HT-29 (cell line): ENCODE measurements at places on chromosomes 7 and 10. TPM values are rescaled to one million over a fixed set of nuclear protein-coding genes. Genes with fewer than 3 reads are reported as not detected.

STAG3 gene
- total RNA-seq, result 0.05 and 0.08 TPM in 2 replicates

CACNA2D1 gene
- total RNA-seq, result not detected in 2 replicates

TEX47 gene
- total RNA-seq, result not detected in 2 replicates

CNPY1 gene
- not detected in 2 replicates for total RNA-seq

NACAD gene
- total RNA-seq, result 0.10 and 0.43 TPM in 2 replicates

LRIT1 gene
- total RNA-seq, result not detected in 2 replicates

GNB2 gene
- 272 and 317 TPM in 2 replicates for total RNA-seq

MMD2 gene
- total RNA-seq, result not detected in 2 replicates

NRP1 gene
- 9.1 and 15.7 TPM in 2 replicates for total RNA-seq

TAC1 gene
- not detected in 2 replicates for total RNA-seq

DOCK1 gene
- 28.4 and 32.6 TPM in 2 replicates for total RNA-seq

CPVL gene
- total RNA-seq, result 1.8 and 5.3 TPM in 2 replicates

CCDC172 gene
- not detected in 2 replicates for total RNA-seq

NRG3 gene
- not detected in 2 replicates for total RNA-seq

AGBL3 gene
- 0.18 and 0.31 TPM in 2 replicates for total RNA-seq

NFE2L3 gene
- 43.7 and 45.3 TPM in 2 replicates for total RNA-seq

HOXA3 gene
- 27.8 and 29.0 TPM in 2 replicates for total RNA-seq

MAPK8 gene
- 21.9 and 24.9 TPM in 2 replicates for total RNA-seq

CLDN4 gene
- total RNA-seq, result 1,331 and 1,483 TPM in 2 replicates

OR2A2 gene
- not detected in 2 replicates for total RNA-seq

KDM7A gene
- total RNA-seq, result 1.2 and 1.7 TPM in 2 replicates

TACC2 gene
- 13.4 and 25.0 TPM in 2 replicates for total RNA-seq

POU6F2 gene
- total RNA-seq, result not detected in 2 replicates

GDF2 gene
- not detected in 2 replicates for total RNA-seq

RET gene
- not detected in 2 replicates for total RNA-seq

LRRC18 gene
- total RNA-seq, result not detected in 2 replicates

ANKRD1 gene
- total RNA-seq, result 0.08 TPM in 1 of 2 replicates, not detected in the other

ACTL6B gene
- 0.13 TPM in 1 of 2 replicates, not detected in the other for total RNA-seq

GSTO2 gene
- 31.4 and 31.8 TPM in 2 replicates for total RNA-seq

LDB1 gene
- total RNA-seq, result 37.4 and 40.3 TPM in 2 replicates

NPTX2 gene
- not detected in 2 replicates for total RNA-seq

IDI2 gene
- total RNA-seq, result not detected in 2 replicates

PHKG1 gene
- 1.5 and 1.7 TPM in 2 replicates for total RNA-seq

GRM3 gene
- not detected in 2 replicates for total RNA-seq

CALCR gene
- not detected in 2 replicates for total RNA-seq

CREB5 gene
- total RNA-seq, result 0.28 and 1.3 TPM in 2 replicates

PPP3CB gene
- total RNA-seq, result 4.9 and 7.1 TPM in 2 replicates

CHN2 gene
- 4.3 and 7.2 TPM in 2 replicates for total RNA-seq

SPDYE11 gene
- not detected in 2 replicates for total RNA-seq

SPDYE16 gene
- total RNA-seq, result 0.15 and 0.63 TPM in 2 replicates

ASB10 gene
- total RNA-seq, result not detected in 2 replicates
